Bronchial epithelial cell (primary cell): ENCODE measurements at places on chromosomes 16 and 17. TPM values are rescaled to one million over a fixed set of nuclear protein-coding genes. Genes with fewer than 3 reads are reported as not detected.

- DNase-seq, result no peak
Observed at GRCh38 chr16:64997751-64998150, 124.1 kb downstream of the CDH11 start.

GRCh38 chr17:30558686-30559545 lies 81.7 kb downstream of the GOSR1 start:
- no peak for DNase-seq

- no peak for DNase-seq
Observed at GRCh38 chr16:78489072-78489471, 389.6 kb downstream of the WWOX start.

ANKRD40 gene
- 22.9 and 25.8 TPM in 2 replicates for total RNA-seq

OMG gene
- total RNA-seq, result not detected in 2 replicates
